ENCODE measurements at places on chromosomes 7 and 10.
A peak's percentile ranks its signal among the peaks of the same experiment; 100 is the strongest.

DNA sequence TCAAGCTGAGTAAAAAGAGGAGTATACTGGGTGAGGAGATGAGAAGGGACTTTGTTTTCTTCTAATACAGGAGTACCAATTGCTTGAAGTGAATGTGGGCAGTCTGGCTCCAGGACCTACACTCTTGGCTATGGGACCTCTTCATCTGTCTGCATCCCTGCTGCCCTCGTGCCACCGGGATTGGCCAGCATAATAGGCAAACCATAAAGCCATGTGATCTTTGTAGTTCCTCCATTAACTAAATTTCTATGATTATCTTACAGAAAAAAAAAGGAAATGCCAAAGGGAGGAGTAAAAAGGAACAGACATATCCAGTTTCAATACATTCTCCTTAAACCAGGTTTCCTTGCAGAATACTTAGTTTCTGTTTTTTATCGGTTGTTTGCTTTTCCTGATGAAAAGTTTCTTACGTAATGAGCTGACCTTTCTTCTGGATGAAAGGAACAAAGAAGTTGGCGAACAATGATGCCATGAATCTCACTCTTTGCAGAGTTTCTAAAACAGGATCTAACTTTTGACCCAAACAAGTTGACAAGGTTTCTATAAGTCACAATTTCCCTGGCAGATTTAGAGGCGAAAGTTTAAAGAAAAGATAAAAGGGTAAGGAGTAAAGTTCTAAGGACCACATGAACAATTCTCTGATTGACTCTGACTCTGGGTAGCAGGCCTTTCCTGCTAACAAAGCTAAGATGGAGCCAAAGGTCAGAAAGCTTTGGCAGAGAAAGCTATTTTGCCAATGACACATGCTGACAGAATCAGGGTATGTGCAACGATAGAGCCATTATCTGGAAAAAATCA lies 54.1 kb downstream of the LAMB1 start:
- no peak for DNase-seq

DNA sequence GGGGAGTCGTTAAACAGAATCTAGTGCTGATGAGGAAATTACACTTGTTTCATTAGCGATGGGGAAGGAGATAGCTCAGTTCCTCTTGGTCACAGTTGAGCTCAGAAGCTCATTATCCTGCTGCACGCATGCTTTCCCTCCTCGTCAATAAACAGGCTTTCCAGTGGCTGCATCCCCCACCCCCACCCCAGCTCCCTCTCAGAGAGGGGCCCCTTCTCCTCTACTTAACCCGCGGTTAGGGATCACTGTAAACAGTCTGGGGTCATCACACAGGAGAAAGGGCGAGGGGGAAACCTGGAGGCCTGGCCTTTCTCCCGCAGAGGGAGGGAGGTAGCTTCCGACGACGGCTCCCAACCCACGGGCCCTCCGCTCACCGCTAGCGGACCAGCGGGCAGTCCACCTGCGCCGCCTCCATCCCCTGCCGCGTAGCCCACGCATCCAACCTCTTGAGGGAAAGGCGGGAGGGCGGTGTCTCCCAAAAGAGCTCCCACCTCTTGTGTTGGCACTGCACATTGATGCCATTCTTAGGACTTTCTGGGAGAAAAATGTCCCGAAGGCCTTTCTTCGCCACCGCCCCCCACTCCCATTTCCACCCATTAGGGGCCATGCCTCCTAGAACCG lies 80.8 kb downstream of the PAX2 start:
- no peak for DNase-seq

- peak; percentile 5 for DNase-seq
Measured at GRCh38 chr10:29857843-29858701, 201.3 kb downstream of the JCAD start.

DNA sequence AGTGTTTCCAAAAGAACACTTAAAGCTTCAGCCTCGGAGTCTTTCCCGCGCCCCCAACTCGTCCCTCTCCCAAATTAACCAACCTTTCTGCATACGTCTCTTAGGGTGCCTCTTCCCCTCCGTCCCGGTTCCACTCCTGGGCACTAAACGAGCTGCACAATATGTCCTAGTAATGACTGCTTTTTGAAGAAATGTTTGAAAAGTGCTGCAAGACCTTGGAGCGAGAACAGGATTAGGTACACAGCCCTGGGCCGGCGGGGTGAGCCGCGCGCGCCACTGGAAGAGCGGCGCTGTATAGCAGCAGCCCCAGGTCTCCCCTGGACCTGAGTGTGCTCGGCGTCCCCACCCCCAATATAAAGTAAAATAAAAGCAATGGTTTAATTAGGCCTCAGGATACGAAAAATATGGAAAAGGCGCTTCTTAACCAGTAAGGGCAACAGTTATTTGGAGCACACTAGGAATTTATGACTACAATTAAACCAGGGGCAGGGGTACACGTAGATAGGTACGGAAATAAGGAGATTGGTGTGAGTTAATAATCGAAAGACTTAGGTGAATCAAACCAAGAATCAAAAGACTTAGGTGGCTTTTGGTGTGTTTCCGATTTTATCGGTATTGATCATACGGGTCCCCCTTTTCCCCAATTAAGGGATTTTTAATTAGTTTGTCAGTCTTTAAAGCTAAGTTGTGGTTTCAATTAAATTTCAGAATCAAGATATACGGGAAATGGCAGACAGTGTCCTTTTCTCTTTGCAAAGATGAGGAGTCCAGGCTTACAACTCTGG lies 1.9 kb downstream of the TET1 start:
- DNase-seq = peak; percentile 14

DNA sequence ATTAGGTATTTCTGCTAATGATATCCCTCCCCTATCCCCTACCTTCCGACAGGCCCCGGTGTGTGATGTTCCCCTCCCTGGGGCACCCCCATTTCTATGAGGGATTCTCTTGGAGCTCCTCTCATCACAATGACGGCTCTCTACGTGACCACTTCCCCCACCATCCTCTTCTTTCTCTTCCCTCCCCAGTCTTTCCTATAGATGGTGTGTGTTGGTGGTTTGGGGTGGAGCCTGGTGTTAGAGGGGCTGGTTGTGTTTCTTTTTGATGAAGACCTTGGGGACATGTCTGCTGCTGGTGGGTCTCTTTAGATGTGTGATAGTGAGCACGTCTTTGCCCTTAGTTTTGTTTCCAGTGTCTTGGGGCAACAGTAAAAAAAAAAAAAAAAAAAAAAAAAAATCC lies 28.6 kb downstream of the RPS24 start:
- DNase-seq = no peak

- DNase-seq = no peak
Measured at GRCh38 chr7:135678612-135679575, 16.6 kb downstream of the STMP1 start.

- DNase-seq = no peak
Measured at GRCh38 chr7:93232673-93233018, 480 bp downstream of the VPS50 start.

DNA sequence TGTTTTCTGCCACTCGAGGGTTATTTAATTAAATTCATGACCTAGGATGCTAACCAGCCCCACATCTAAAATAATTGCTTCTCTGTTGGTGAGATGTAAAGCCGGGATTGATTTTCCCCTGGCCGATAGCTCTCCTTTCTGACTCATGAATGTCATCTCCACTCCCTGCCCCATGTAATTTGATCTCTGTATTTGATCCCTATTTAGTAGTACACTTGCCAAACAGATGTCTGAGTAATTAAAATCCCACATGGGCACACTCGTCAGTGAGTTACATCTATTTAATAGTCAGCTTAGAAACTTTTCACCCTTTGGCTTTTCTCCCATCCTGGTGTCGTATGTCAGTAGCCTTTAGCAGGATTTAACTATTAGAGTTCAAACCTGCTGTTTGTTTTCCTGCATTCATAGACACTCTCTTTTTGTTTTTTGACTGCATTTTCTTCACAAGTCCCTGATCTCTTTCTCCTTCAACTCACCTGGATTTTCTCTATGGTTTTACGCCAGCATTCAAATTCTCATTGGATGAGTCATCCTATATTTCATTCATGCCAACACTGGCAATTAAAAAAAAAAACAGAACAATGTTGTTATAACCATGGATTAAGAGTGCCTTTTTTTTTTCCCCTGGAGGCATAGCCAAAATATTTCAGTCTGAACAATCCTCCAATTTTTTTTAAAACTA lies 82.7 kb downstream of the SPAG6 start:
- DNase-seq = no peak

- no peak for DNase-seq
Measured at GRCh38 chr10:113161066-113161465, 211.0 kb downstream of the TCF7L2 start.
